PC-3 (cell line): ENCODE measurements at places on chromosomes 7 and 10. TPM values are rescaled to one million over a fixed set of nuclear protein-coding genes. Genes with fewer than 3 reads are reported as not detected.
A peak's percentile ranks its signal among the peaks of the same experiment; 100 is the strongest.

- no peak for DNase-seq
Measured at GRCh38 chr10:20948686-20949327, 51.7 kb upstream of the NEBL start.

DNA sequence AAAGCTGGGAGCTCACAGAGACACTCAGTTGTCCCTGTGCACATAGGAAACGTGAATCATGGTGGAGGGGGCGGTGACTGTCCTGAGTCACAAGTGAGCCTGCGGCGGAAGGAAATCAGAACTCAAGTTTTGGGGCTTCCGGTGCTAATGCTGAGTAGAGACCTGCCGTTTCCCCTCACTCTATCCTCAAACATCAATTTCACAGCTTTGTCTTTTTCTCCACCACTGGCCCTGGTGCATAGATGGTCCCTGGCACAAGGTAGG is 21.9 kb downstream of the ADCYAP1R1 start:
- DNase-seq, result peak; percentile 20

ASB10 gene
- total RNA-seq, result not detected in 2 replicates

DNA sequence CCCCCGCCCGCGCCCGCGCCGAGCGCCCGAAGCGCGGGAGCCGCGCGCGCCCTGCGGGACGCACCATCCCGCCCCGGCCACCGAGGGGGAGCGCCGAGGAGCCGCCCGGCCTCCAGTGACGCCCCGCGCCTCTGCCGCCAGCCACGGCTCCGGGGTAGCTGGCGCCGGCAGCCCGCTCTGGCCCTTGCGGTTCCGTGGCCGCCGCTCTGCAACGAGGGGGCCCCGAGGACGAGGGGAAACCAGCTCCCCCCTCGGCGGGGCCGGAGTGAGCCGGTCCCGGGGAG is at the start of gene PAXIP1:
TSS of gene PAXIP1 (minus strand) at position 33 of the 284 bp plus-strand sequence. CDS start 195 bp downstream, outside the sequence.
- peak; percentile 41 for DNase-seq

DNA sequence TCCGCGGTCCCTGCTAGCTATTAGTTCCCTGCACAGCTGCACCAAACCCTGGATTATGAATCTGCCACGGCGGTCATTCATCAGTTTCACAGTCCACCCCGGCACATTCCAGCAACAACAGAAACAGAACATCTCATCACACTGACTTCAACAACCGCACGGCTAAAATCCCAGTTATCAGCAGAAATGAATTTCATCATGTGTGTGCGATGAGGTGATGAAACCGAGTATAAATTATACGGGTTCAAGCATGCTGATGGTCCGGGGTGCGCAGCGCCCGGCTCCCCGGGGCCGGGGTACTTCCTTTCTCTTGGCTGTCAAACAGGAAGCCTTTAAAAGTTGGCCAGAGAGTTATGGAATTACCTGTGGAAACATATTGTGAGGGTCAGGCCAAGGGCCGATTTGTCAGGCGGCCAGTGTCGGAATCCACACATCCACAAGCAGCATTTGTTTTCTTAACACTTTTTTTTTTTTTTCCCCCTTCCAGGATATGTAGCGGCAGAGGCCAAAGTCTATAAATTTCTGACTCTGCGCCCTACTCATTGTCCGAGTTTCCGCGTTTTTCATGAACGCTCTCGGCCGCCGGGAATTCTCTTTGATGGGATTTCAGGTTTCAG is 420.9 kb upstream of the MGMT start:
- no peak for DNase-seq

DNA sequence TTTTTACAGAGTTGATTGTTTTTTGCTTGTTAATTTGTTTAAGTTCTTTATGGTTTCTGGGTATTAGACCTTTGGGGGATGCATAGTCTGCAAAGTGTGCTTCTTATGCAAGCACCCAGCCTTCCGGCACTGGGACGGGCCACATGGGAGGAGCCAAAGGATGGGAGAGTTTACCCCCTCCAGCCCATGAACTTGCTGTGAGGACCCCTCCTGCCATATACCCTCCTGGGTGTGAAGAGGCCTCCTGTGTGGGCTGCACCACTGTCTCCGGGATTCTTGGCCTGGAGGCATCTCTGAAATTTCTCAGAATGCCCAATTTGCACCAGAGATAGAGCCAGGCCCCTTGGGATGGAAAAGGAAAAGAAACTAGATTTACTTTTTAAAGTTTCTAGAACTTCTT is 150.7 kb downstream of the MGMT start:
- no peak for DNase-seq
